ENCODE measurements at places on chromosomes 13 and 19. TPM values are rescaled to one million over a fixed set of nuclear protein-coding genes. Genes with fewer than 3 reads are reported as not detected.

CGB3 gene
- total RNA-seq, result not detected

NUMBL gene
- total RNA-seq, result 13.5 TPM

NBEA gene
- total RNA-seq, result 19.1 TPM

CIC gene
- 33.6 TPM for total RNA-seq

HCST gene
- 4.1 TPM for total RNA-seq

GPR12 gene
- total RNA-seq, result 0.13 TPM

SSC5D gene
- total RNA-seq, result 2.6 TPM
